ENCODE measurements at places on chromosomes 5 and 9. TPM values are rescaled to one million over a fixed set of nuclear protein-coding genes. Genes with fewer than 3 reads are reported as not detected.

SPAG8 gene
- polyA plus RNA-seq, result 1.6 TPM

- no peak for DNase-seq
Observed at GRCh38 chr9:27602142-27602861, 29.0 kb upstream of the C9orf72 start.

FRRS1L gene
- polyA plus RNA-seq, result 3.0 TPM

SLC44A1 gene
- polyA plus RNA-seq, result 4.6 TPM

C9orf50 gene
- not detected for polyA plus RNA-seq

DNA sequence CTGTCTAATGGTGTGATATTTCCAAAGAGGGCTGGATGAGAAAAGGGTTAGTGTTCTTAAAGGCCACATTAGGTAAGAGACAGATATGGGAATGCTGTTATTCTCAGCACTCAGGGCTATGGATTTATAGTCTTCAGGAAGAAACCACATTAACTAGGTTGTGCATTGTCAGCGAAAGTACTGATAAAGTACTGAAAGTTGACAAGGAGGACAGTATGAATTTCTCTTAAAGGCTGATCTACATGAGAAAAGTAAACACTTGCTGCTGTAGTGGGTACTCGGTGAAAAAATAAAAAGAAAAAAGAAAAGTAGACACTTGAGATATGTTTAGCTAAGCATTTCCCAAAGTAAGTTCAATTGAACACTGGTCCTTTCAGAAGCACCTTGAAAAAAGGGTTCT, 381.0 kb upstream of the RPS23 start:
- no peak for DNase-seq

Data from pancreas (tissue), 10 donors.